ENCODE measurements at places on chromosomes 3 and 15.

DNA sequence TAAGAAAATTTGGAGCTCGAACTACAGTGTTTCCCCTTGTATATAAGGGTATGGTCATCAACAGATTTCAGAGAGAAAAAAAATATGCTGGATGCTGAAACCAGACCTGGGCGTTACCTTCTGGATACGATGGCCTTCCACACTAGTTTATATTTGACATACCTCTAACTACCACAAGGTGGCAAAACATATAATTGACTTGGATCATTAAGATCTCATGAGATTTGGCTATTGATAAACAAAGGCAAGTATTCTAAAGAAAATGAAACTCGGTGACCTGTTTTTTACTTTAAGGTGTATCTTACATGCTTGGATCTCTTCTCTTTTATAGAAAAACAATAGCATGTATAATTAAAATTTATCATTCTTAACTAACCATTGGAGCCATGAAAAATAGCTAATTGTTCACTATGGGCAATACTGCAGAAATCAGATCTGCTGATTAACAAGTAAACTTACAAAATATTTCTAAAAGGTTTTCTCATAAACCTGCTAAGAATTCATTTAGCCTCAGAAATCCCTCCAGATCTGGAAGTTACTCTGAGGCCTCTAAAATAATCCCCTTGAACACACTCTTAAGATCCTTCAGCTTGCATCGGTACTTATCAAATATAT, 300.6 kb upstream of the KCNH8 start:
- DNase-seq, result peak; percentile 22

- DNase-seq, result no peak
These were observed 360.5 kb upstream of the NAALADL2 start for GRCh38 chr3:174498638-174499037.

- DNase-seq, result peak; percentile 90
These were observed at the start of gene CTSH for GRCh38 chr15:78944669-78945407. TSS of gene CTSH (minus strand) at chr15:78945046. CDS start at chr15:78944981, 65 bp downstream.

GRCh38 chr3:133540896-133541674, 32.4 kb upstream of the CDV3 start:
- no peak for DNase-seq

GRCh38 chr3:38360345-38360744, 13.8 kb downstream of the XYLB start:
- DNase-seq, result no peak

DNA sequence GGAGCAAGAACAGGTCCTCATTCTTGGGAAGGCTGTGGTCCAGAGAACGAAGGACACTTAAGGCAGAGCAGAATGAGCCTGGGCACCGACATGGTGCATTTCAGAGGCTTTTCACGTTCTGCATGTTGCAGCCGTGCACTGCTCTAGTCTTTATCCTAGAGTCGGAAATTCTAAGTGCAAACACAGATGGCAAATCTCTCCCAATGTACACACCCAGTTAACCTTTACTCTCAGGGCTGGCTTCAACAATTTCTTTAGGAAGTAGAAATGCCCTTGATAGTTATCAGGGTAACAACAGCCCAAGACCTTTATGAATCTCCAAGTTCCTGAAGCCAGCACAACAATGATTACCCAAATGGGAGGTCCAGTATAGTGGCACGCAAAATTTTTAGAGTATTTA, 39.1 kb upstream of the LRTM1 start:
- no peak for DNase-seq

DNA sequence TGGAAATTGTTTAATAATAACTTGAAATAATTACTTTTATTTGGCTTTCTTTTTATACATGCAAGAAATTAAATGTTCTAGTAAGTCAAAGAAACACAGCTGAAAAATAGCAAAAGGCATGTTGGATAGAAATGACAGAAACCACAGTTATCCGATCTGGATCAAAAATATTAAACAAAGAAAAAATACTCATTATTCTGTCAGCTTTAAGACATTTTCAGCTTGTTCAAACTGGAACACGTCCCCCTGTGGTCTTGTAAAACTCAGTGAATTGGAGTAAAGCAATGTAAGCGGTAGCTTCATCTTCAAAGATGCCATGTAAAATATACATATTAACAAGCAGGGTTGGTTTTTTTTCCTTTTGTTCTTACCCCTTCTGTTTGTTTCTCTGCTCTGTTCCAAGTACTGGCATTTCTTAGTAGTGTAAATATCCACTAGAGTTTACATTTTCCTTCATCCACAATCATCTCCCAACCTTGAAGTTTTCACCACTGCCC, 223.4 kb downstream of the IGSF11 start:
- DNase-seq, result no peak

GRCh38 chr15:59595434-59595915, 16.1 kb upstream of the GCNT3 start:
- no peak for DNase-seq

- no peak for DNase-seq
These were observed 354 bp upstream of the KLHL24 start for GRCh38 chr3:183635107-183635430.

DNA sequence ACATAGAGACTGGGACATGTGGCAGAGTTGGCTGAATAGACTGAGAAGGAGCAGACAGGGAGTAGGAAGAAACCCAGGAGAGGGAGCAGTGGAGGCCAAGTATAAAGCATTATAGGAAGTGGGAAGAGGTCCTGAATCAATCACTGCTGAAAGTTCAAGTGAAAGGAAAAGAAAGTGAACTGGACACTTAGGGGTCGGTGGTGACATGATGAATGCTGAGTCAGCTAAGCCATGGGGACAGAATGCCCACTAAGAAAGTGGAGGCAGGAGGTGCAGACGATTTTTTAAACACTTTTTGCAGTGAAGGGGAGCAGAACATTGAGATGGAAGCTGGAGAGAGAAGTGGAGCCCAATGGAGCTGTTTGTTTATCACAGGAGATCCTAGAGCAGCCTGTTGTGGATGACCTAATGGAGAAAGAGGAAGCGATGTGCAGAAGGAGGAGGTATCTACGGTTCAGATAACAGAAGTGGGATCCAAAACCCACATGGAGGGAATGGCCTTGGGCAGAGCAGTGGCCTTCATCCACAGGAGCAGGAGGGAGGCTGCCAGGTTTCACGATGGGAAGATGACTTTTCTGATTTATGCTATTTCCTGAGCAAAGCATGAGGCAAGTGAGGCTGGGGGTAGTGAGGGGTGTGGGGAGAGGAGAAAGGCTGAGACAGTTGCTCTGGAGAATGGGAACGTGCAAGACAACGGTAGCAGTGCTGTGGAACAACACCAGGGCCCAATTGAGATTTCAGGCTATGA, 208.2 kb downstream of the RPLP1 start:
- no peak for DNase-seq

DNA sequence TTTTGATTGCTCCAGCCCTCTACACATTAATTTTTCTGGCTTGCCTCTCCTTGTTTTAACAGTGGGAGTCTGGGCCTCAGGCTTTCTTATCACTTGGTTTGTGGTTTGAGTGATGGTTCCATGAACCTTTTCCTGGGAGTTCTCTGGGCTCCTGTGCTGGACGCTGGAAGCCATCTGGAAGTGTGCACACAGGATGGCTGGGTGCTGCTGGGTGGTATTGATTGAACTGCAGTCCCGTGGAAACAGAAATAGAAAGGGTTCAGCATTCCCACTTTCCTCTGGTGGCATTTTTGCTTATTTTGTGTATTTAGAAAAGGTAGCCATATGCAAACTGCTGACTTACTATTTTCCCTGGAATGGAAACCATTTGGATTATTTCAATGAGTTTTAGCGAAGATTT, 25.6 kb downstream of the MITF start:
- peak; percentile 16 for DNase-seq

DNA sequence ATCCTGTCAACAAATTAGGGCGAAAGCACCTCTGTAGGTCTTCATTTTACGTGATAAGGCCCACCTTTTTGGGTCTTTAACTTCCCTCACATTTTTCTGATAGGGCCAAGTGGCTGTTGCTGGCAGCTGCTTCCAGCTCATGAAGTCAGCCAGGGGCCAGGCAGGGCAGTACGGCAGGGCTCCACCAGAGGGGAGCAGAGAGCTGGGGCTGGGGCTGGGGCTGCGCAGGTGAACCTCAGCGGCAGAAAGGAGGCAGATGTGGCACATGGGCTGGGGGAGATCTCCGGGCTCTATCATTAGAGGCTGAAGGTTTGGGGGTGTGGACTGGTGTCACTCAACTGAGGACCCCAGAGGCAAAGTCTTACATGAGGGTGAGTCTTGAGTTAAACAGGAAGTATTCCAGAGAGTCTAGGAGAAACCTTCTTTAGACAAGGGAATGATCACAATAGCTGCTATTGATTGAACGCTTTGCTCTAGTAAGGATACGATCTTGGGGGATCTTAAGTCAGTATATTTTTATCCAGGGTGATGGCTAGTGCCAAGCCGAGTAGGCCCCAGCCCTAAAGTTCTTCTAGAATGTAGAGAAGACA, 62.8 kb upstream of the MEX3B start:
- DNase-seq, result peak; percentile 88

DNA sequence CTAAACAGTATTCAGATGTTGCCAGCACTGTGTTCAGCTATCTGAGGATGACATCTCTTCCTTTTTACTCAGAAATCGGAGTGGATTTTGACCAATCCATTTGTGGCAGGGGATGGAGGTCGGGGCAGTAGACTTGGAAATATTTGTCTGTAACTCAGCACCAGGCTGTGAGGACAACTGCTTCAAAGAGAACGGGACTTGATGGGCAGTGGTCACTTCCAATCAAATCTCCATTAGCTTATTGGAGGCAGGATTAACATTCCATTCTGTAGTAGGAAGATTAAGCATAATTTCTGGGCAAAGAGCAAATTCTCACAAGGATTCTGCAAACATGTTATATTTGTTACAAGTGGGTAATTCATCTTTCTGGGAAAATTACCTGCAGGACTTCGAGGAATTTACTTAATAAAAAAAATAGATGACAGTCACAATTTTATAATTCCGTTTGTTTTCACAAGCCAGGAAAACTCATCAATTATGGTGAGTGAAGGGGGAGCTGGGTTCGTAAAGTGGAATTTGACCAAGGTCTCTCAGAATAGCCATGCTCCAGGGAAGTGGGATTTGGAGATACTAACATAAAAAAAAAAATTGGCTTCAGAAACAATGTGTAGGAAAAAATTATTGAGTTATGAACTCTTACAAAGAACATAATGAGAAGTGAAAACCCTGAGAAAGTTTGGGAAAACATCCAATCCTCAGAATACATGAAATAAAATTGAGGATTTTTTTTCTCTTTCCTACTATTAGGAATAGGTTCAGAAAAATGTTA, 18.1 kb downstream of the CRABP1 start:
- no peak for DNase-seq

GRCh38 chr3:188822411-188822810, 349.4 kb upstream of the TPRG1 start:
- no peak for DNase-seq

DNA sequence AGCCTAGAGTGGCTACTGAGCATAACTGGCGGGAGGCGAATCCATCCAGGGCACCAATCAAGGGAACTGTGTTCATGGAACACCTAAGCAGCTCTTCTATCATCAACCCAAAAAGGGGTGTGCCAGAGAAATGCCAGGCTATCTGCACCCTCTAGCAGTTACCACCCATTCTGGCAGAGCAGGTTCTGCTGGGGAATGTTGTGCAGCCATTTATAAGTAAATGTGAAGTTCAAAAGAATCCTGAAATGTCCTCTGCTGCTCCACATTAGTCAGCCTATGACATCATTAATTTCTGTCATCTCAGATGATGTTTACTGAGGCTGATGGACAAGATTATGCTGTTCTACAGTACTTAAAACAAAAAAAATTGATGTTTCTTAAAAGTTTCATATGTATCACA, 7.7 kb downstream of the SKIC8 start:
- no peak for DNase-seq

DNA sequence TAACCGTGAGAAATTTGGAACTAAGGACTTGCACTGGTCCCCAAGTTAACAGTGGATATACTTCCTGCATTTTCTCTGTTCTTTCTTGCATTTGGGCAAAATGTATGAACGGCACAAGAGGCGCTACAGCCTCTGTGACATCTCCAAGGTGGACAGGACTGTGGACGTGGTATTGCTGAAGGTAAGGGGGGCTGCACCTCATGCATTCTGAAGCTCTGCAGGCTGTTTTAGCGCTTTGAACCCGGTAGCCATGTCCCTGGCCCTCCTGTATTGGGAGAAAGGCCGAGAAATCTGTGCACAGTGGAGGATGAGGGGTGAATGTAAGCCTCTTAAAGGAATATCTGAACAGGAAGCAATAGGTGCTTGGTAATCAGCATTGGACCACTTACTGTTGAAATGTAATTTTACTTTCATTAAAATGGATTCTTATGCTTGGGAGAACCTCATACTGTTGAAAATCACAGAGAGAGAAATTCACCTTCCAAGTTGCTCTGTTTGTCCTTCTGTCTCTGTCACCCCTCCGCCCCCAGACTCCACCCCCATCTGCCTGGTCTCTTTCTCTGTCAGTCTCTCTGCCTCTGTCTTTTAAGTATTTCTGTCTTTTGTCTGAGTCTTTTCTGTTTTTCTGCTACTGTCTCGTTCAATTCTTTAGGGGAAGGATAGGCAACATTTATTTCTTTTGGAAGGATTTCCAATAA, 174.6 kb downstream of the KLHL25 start:
- DNase-seq, result no peak

- DNase-seq, result no peak
These were observed 94.4 kb downstream of the TJP1 start for GRCh38 chr15:29727871-29728270.

- DNase-seq, result no peak
These were observed 105.9 kb upstream of the MLF1 start for GRCh38 chr3:158465074-158465473.

DNA sequence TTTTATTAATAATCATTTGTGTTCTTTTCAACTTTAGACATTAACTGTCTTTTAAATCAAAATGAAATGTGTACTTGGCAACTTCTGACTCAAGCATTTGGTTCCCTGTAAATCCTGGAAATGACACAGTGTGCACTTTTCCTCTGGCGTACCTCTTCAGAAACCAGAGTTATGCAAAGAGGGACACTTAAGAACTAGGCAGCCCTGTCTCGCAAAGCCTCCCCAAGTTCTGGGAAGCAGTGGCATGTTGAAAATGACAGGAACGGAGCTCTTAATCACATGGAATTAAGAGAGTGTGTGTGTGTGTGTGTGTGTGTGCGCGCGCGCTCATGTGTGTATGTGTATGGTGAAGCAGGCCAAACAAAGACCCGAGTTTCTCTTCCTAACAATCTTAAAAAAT, 707.4 kb downstream of the MECOM start:
- no peak for DNase-seq

DNA sequence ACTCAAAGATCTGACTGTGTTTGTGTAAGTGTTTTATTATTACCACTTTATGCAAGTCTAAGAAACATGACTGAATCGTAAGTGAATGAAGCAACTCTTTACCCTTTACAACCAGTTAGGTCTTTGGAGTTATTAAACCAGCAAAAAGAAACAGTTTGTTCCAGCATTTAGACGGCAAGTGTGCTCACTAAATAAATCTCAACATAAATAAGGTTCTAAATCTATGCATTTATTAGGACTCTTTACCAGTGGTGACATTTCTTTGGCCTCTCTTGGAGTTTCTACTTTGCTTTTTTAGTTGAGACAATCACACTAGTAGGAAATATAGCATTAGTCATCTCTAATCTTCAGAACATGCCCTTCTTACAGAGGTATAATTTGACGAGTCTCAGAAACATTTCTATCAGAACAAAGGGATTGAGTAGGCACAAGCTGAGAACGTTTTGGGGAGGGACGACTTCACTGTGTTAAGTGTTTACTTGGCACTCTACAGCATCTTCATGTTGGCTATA, 739.9 kb upstream of the NR2F2 start:
- DNase-seq, result no peak

- peak; percentile 25 for DNase-seq
These were observed 209.4 kb downstream of the CADPS start for GRCh38 chr3:62665627-62666437.

- no peak for DNase-seq
These were observed 5.2 kb downstream of the KBTBD13 start for GRCh38 chr15:65081758-65082157.
